ENCODE measurements at places on chromosomes 3 and 15.
A peak's percentile ranks its signal among the peaks of the same experiment; 100 is the strongest.

DNA sequence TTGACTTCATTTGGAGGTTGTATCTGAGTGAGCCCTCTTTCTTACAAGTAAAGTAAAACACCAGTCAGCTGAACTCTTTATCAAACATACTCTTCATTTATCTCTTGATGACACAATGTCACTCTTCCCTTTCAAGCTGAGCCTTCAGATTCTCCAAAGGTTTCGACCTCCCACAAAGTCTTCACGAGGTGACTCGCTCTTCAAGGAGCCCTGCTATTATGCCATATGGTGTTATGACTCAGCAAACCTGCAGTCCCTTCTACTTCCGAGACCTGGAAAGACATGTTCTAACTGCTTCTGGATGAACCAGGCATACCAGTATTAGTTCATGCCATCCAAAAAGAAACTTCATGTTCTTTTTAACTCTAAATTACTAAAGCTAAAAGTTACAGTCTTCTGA lies 23.1 kb downstream of the AADAC start:
- peak; percentile 37 for DNase-seq

GRCh38 chr15:40334941-40335795 lies 5.6 kb downstream of the CCDC9B start:
- DNase-seq = no peak

DNA sequence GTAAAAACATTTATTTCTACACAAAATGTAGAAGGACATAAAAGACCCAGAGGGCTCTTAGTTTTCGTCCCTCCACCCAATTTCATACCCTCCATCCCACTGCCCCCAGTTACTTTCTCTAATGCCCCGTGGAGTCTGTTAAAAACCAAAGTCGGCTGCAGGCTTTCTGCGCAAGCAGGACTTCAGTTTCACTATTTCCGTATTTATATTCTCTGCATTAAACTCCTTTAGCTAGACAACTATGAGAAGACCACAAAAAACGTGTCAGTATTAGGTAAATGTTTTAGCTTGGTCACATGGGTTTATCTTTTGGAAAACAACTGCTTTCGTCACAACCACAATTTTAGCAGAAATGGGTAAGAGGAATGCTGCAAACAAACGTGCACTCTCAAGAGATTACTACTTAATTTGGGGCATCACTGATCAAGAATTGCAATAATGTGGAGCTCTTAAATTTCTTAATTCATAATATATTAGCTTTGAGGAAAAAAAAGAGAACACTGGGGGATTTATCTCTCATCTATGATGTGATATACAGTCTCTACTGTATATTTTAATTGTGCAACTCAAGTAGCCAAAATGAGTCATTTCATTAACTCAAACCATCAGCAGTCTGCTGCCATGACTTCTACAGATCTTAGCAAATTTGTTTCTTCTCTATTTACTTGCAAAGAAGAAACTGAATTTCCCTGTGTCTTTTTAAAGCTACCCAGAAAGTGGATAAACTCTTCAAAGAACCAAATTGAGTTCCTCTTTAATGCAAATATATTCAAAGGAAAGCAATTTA lies 740 bp upstream of the NSMCE3 start:
- DNase-seq = no peak

- no peak for DNase-seq
Measured at GRCh38 chr3:127423856-127424765, 136.3 kb upstream of the PRR20G start.

DNA sequence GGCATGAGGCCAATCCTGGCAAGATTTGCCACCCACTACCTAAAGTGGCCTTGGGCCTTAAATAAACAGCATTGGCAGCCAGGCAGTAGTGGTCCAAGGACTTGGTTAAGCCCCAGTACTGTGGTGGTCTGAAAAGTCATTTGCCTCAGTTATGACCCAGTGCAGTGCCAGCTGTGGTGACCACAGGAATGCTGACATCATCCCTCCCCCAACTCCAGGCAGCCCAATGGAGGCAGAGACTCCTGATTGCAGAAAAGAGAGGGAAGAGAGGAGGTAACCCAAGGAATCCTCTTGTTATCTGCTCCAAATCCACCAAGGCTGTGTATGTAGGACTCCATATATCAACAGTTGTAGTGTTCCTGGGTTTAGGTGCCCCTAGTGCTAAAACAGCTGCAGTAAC lies 883.6 kb downstream of the SQOR start:
- DNase-seq = no peak

DNA sequence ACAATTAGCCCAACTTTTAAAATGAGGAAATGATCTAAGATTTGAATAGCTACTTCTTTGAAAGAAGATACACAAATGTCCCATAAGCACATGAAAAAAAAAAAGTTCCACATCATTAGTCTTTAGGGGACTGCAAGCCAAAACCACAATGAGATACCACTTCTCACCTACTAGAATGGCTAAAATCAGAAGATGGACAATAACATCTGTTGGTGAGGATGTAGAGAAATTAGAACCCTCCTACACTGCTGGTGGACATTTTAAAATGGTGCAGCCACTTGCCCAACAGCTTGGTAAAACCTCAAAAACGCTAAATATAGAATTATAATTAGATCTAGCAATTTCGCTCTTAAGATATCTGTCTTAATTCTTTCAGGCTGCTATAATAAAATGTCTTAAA lies 77.1 kb downstream of the MEX3B start:
- no peak for DNase-seq

DNA sequence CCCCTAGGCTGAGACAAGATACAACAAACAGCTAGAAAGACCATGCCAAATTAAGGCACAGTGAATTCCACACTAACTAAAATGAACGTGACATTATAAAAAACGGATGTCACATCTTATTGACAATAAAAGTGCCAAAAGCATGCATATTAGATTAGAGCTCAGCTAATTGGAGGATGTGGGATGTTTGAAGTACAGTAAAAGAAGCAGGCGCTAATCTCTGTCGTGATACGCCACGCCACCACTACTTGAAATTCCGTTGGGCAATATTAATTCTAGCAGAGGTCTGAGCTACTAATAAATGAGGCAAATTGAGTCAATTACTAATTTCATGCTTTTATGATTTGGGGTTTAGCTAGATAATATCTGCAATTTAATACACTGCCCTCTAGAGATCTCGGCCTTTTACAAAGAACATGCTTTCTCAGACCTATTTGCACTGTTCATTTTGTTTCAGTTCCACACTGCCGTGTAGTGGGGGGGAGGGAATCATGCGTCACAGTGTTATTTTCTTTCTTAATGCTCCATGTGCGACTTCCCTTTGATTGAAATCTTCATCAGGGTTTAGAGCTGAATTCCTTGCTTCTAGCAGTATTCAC lies 52.9 kb upstream of the ROBO2 start:
- DNase-seq = no peak

DNA sequence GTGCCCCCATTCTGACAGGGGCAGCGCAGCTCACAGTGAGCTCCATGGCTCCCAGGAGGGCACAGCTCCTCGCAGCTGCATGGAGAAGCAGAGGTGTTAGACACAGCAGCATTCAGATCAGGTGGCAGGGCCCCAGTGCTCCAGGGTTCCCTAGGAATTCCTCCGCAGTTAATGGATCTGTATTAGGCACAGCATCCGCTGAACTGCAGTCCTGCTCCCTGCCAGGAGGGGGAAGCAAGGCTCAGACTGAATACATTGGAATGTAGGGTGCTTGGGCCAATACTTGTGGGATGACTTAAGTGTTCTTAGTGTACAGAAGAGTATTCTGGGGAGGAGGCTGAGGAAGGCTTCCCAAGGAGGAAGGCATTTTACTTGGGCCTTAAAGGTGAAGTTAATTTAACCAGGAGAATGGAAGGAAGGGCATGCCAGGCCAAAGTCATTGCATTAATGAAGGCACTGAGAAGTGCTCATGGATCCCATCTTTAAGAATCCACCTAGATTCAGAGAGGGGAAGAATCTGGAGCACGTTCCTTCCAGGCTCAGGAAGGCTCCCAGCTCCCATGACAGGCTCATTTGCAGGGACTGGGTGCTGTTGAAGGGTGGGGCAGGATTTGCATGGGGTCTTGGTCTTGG lies 111.6 kb downstream of the RAB11A start:
- DNase-seq = peak; percentile 30

GRCh38 chr15:26772154-26773066 lies at the start of gene GABRB3:
Gene GABRB3, minus strand, starts transcription at chr15:26773066.
- DNase-seq = no peak

GRCh38 chr3:62571916-62572315 lies 198.6 kb upstream of the FEZF2 start:
- DNase-seq = no peak
